ENCODE measurements at places on chromosomes 16 and 17. TPM values are rescaled to one million over a fixed set of nuclear protein-coding genes. Genes with fewer than 3 reads are reported as not detected.

The CCDC92B gene
- not detected for total RNA-seq

GRCh38 chr17:10871914-10872313 is 34.0 kb upstream of the PIRT start:
- no peak for DNase-seq

DNA sequence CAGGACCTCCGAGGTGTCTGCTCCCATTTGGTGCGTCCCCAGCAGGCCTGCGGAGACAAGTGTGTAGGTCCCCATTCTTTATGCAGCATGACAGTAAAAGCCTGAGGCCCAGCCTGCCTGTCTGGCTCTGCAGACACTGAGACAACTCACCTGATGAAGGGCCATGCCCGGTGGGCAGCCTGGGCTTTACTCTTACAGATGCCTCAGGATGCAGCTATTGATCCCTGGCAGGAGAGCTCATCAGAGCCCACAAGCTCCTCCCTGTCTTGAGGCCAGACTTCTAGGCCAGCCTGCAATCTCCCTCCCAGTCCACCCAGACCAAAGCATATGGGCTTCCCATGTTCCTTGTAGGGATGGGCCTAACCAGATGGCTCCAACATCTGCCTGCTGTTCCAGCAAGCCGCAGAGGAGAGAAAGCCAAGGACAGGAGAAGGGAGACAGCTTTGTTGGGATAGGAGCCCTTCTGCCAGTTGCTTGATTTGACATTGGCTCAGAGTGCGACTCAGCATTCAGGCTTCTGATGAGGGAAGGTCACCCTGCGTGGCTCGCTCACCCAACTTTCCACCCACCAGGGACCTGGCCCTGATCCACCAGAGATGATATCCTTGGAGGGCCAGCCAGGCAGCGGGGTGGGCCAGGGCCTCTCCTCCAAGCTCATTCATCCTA is 87.5 kb downstream of the SOCS1 start:
- DNase-seq = no peak

DNA sequence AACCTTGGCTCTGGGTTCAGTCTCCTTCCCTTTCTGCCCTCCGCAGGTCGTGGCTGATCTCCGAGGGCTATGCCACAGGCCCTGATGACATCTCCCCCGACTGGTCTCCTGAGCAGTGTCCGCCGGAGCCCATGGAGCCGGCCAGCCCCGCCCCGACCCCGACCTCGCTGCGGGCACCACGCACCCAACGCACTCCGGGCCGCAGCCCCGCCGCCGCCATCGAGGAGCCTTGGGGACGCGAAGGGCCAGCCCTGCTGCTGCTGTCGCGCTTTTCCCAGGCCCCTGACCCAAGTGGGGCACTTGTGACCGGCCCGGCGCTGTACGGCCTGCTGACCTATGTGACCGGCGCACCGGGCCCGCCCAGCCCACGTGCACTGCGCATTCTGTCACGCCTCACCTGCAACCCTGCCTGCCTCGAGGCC is 5.1 kb downstream of the ARMC5 start:
- no peak for DNase-seq

- DNase-seq = no peak
Measured at GRCh38 chr17:6997171-6997570, 1.3 kb downstream of the ALOX12 start.
